ENCODE measurements at places on chromosomes 11 and 22. TPM values are rescaled to one million over a fixed set of nuclear protein-coding genes. Genes with fewer than 3 reads are reported as not detected.

DNA sequence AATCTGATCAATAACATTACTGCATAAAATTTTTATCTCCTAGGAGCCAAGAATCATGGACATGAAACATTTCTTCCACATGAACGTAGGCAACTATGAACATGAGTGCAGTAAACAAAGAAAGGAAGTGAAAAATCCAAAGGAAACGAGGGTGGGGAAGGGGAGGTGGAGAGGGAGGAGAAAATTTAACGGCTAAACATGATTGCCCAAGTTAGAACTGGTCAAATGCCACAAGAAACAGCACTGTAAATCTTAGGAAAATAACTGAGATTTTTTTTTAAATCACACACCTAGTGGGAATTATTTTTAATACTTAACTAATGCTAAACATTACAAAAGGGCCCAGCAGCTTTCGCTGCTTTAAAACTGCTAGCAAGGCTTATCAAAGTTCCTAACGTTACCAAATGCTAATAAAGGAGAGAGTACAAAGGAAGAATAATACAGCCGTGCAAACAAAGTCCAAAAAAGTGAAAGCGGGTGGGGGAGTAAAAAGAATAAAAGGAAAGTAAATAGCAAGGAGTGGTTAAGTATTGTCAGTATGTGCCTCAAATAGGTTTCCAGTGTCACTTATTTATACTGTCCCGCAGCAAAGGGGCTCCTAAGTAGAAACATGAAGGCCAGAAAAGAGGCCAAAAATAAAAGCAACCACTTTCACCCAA, 13.7 kb downstream of the NARS2 start:
- H3K27ac ChIP-seq: peak overlapping the region; percentile 83
- H3K4me1 ChIP-seq: peaks cover 54% of the 10 kb centered on the region
- DNase-seq: no peak
- peak overlapping the region; percentile 14 for H3K4me3 ChIP-seq
- H3K27me3 ChIP-seq: no peaks in the 10 kb centered on the region

Gene LIPT2
- total RNA-seq: 3.9 TPM

DNA sequence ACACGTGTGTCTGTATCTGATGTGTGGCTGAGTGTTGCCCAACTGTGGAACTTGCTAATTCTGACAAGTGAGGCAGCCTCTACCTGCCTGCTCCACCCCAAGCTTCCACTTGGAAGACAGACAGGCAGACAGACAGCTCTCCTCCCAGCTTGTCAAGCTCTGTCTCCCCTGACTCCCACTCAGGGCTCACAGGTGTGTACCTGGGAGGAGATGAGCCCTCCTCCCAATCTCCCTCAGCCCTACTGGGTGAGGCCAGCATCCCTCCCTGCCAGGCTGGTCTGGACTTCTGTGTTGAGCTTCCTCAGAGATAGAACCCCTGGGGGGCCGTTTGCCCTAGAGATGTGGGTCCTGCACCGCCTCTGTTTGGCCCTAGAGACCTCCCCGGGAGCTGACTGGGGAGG, 1.0 kb upstream of the CHRM1 start:
- no peaks in the 10 kb centered on the region for H3K36me3 ChIP-seq
- DNase-seq: no peak

Gene MS4A15
- not detected for total RNA-seq

DNA sequence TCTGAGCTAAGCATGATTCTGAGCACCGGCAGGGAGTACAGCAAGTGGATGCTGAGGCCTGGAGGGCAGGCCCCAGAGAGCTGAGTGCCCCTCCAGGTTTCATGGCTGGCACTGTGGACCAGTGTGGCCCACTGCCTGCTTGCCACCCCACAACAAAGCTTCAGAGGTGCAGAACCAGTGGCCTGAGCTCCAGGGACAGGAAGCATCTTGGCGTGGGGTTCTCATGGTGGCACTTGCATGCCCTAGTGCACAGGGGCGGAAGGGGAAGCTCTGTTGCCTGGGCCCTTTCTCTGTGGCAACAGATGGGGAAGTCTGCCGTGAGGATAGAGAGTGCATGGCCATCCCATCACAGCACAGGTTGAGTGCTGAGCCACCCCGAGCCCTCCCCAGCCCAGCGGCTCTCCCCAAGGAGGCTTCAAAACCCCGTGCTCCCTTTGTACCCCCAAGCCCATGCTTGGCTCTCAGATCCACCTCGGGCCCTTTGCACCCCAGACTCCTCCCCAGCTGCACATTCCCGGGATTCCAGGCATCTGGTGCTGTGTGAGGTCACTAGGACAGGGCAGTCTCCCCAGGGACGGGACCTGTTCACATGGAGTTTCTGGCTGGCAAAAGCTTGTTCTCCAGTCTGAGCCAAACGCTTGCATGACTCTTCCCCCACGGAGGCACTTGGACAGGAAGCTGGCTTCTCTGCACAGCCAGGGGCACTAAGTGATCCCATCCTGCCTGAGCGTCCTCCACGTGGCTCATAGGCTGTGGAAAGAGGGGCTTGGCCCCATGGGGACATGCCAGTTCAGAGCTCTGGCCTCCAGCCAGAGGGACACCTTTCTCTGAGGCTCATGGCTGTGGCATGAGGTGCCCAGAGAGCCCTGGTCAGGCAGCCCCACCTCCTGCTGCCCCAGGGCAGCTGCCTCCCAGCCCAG, 4.2 kb downstream of the SLC25A1 start:
- peak; percentile 68 for DNase-seq
- no peaks in the 10 kb centered on the region for H3K27me3 ChIP-seq
- H3K36me3 ChIP-seq: peaks cover 17% of the 10 kb centered on the region
- H3K4me1 ChIP-seq: peaks cover 84% of the 10 kb centered on the region
- no peak overlapping the region for H3K4me3 ChIP-seq

GRCh38 chr11:119616586-119617339, 112.2 kb downstream of the NECTIN1 start:
- no peak overlapping the region for H3K27ac ChIP-seq
- H3K36me3 ChIP-seq: no peaks in the 10 kb centered on the region

DNA sequence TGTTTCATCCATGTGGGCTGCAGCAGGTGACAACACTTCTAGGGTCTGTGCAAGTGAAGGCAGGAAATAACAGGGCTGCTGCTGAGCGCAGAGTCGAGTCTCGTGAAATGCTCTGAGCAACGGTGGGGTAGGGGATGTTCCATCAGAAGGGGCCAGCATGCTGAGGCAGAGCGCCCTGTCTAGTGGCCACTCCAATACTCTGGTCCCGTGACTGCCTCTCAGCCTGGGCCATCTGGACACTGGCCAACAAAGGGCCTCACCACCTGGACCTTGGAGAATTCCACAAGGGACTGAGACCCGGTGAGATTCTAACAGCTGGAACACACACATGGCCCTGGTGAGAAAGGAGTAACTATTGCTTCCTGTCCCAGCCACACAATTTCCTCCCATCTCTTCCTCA, 375.7 kb downstream of the SHANK2 start:
- no peak overlapping the region for H3K4me3 ChIP-seq
- no peaks in the 10 kb centered on the region for H3K27me3 ChIP-seq
- no peak for DNase-seq
- H3K4me1 ChIP-seq: no peaks in the 10 kb centered on the region
- H3K27ac ChIP-seq: no peak overlapping the region

Gene APOBEC3A
- total RNA-seq: not detected

DNA sequence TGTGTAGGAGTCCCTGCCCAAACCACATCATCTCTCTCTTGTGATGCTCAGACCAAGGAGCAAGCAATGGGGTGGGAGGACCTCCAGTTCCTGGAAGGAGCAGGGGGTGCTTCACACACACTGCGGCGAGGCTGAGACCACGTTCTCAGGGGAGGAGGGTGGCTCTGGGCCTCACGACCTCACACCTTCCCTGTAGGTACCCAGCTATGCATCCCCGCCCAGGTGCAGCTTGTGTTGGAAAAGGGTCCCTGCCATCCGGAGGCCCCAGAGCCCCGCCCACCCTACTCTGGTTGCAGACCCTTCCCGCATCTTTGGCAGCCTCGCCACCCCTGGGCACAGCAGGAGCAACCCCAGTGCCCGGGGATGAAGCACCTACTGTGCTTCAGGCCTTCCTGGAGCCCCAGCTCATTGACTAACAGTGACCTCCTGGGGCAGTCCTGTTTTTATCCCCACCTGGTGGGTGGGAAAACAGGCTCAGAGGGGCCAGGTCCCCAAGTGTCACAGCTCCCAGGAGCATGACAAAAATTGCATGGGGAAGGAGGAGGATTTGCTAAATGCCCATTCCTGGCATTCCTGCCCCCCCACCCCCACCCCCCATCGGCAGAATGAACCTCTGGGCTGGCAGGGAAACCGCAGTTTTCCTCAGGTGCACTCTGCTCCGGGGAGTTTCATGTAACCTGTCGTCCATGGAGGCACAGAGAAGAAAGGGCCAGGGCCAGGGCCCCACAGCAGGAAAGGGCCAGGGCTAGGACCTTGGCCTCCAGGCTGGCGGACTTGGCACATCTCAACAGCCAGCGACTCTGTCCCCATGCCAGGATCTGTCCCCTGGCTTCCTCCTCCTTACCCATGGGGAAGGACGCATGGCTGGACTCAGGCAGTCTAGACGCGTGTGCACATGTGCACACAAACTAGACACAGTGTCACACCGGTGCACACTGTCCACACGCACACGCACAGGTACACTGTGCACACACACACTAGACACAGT, 81.0 kb downstream of the IGLL1 start:
- no peaks in the 10 kb centered on the region for H3K4me1 ChIP-seq
- no peaks in the 10 kb centered on the region for H3K36me3 ChIP-seq
- no peak for DNase-seq

DNA sequence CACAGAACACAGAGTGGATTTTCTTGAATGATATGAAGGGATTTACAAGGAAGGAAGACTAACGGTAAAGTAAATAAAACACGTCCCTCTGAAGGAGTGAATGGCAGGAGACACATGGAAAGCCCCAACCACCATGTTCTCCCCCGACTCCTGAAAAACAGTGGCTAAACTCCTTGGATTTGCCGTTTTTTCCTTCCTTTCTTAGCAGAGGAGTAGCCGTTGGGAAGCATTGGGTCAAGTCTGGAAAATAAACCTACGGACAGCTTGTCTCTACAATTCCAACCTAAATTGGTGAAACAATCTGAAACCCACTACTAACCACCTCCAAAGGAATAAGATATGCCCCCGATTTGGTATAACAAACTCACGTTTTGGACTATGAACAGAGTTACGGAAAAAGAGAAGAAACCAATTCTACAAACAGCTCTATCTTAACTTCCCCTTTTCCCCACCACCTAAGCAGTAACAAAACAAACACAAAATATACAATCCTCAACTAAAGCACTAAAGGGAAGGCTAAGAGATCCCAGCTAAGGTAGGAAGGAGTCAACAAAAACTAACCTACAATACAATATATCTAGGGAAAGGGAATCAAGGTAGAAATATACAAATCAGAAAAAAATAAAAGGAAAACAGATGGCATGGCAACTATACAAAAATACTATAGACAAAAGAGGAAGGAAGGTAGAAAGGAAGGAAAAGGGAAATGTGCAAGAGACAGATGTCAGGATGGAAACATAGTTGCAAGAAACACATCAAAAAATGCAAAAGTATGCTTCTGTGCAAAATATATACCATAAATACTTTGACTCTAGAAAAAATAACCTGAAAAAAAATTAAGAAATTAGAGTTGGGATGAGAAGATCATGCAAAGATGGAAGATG, 43.8 kb upstream of the LYVE1 start:
- no peaks in the 10 kb centered on the region for H3K36me3 ChIP-seq
- H3K4me3 ChIP-seq: no peak overlapping the region

Gene TRIM3
- 47.7 TPM for total RNA-seq

DNA sequence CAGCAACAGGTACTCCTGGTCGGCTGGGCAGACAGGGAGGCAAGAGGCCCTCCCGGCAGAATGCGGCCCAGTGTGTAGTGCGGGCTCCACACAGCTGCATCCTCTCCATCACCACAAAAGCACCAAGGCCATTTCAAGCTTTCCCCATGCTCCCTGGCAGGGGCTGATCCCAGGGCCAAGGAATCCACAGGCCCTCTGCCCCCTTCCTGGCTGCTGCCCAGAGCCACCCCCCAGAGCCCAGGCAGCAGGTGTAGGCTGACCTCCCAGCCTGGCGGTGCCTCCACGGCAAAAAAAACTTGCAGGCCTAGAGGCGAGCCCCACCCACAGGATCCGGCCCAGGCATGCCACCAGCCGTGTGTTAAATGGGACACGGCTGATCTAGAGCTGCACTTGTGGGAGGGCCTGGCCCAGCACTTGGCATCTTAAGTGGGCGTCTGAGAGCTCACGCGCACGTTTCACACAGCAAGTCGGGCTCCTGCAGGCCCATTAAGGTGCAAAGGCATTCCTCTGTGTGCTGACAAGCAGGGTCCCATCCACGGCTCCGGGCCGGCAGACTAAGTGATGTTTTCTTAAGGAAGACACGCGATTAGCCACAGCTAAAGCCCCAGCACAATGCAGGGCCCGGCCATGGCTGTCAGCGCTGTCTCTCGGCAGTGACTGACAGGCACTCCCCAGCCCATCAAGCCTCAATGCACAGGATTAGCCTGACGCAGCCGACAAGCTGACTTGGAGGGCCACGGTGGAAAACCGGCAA, 19.8 kb upstream of the GNB1L start:
- no peaks in the 10 kb centered on the region for H3K36me3 ChIP-seq
- no peak overlapping the region for H3K4me3 ChIP-seq
- H3K4me1 ChIP-seq: peaks cover 19% of the 10 kb centered on the region
- DNase-seq: no peak
- H3K27me3 ChIP-seq: no peaks in the 10 kb centered on the region

- no peaks in the 10 kb centered on the region for H3K27me3 ChIP-seq
- DNase-seq: no peak
- no peak overlapping the region for H3K27ac ChIP-seq
- H3K4me3 ChIP-seq: no peak overlapping the region
Measured at GRCh38 chr11:35388061-35388460, 31.3 kb downstream of the SLC1A2 start.

Gene RIC3
- 11.8 TPM for total RNA-seq

DNA sequence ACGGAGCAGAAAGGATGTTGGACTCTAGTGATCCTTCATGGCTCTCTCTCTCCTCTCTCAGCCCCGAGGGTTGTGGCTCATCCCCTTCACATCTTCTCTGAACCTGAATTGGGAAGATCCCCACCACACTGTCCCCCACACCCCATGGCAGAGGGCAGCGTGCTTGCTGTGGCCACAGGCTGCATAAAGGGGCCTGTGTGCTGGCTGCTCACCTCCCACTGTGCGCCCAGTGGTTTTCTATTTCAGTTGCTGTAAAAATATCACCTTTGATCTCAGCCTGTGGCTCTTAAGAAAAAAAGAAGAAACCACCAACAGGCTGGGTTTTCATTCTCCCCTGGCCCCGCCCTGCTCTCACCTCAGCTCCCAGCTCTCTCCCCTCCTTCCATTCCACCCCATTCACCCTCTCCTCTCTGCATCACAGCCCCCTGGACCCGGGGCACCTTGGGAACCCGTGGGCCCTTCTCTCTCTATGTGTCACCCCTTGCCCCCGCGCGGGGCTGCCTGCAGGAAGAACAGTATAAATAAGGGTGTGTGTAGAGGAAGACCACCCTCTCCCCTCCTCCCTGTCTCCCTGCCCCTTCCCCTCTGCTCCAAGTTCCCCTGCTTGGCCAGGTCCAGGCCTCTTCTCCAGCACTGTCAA, 25.8 kb upstream of the WNT11 start:
- H3K27ac ChIP-seq: no peak overlapping the region
- peaks cover 17% of the 10 kb centered on the region for H3K4me1 ChIP-seq
- H3K36me3 ChIP-seq: no peaks in the 10 kb centered on the region
- DNase-seq: no peak
